ENCODE measurements at places on chromosomes 7 and 10.

- no peak for DNase-seq
Measured at GRCh38 chr10:101373063-101373462, 19.1 kb downstream of the BTRC start.

DNA sequence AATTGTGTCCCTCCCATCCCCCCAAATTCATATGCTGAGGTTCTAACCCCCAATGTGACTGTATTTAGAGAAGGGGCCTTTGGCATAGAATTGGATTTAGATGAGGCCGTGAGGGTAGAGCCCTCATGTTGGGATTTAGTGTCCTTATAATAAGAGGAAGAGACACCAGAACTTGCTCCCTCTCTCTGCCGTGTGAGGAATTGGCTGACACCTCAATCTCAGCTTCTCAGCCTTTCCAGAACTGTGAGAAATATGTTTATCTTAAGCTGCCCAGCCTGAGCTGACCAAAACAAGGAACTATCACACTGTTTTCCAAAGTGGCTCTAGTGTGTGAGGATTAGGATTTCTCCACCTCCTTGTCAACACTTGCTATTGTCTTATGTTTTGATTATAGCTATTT is 400.0 kb upstream of the FZD8 start:
- DNase-seq: no peak

- no peak for DNase-seq
Measured at GRCh38 chr10:94307046-94307615, 55.6 kb downstream of the NOC3L start.

- DNase-seq: no peak
Measured at GRCh38 chr10:108908096-108908495, 1015.2 kb downstream of the XPNPEP1 start.

DNA sequence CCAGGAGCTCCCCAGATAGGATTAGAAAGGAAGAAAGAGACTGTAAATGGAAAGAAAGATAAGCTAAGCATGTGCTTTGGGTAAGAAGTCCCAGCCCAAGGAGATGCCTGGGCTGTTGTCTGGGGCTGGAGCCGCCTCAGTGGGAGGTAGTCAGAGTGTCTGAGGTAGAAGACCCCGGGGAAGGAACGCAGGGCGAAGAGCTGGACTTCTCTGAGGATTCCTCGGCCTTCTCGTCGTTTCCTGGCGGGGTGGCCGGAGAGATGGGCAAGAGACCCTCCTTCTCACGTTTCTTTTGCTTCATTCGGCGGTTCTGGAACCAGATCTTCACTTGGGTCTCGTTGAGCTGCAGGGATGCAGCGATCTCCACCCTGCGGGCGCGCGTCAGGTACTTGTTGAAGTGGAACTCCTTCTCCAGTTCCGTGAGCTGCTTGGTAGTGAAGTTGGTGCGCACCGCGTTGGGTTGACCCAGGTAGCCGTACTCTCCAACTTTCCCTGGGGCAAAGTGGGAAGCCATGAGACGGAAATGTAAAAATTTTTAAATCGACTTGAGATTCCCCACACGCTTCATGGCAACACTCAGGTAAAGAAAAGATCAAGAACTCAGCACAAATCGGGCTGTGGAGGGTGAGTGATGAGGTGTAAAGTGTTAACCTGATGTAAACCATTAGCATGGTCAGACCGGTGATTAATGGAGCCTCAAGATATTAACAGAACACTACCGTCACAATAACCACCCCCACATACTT is 1.3 kb downstream of the HOXA1 start:
- no peak for DNase-seq

GRCh38 chr7:28759475-28759971 is 198.6 kb downstream of the TRIL start:
- DNase-seq: no peak

- DNase-seq: no peak
Measured at GRCh38 chr7:17493446-17493845, 195.0 kb downstream of the AHR start.

- DNase-seq: no peak
Measured at GRCh38 chr10:58667658-58668310, 155.1 kb downstream of the BICC1 start.

Data from kidney glomerular epithelial cell (primary cell).